NCI-H1105 (cell line): ENCODE measurements at places on chromosomes 3 and 15.
A peak's percentile ranks its signal among the peaks of the same experiment; 100 is the strongest.

DNA sequence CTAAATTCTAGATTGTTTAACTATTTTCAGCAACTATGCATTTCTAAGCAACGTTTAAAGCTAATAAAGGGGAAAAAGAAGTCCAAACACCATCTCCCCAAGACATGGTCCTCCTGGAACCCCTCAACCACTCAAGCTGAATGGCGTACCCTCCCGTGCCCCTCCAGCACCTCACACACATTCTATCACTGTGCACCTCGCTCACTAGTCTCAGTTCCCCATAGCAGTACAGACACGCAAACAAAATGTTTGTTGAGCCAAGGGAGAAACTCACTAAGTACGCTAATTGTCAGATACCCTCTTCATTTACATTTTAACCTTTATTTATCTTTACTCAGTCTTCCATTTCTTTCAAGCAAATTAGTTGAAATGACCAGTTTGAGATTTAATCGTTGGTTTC, 48.8 kb downstream of the ACAP2 start:
- no peak for DNase-seq

DNA sequence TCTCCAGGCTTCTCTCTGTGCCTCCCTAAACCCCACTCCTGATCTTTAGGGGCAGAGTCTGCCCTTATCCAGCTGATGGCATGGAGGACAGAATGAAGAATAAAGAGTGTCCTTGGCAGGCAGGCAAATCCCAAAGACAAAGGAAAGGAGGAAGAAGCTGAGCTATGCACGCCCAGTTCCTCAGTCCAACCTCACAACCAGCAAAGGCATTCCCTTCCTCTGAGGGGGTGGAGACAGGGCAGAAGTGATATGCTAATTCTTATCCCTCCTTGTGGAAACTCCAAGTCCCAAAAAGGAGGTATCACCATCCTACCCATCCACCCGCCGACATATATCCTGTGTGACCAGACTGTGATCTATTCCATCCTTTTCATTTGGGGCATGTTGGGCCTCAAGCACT, 10.5 kb upstream of the CCDC54 start:
- no peak for DNase-seq

DNA sequence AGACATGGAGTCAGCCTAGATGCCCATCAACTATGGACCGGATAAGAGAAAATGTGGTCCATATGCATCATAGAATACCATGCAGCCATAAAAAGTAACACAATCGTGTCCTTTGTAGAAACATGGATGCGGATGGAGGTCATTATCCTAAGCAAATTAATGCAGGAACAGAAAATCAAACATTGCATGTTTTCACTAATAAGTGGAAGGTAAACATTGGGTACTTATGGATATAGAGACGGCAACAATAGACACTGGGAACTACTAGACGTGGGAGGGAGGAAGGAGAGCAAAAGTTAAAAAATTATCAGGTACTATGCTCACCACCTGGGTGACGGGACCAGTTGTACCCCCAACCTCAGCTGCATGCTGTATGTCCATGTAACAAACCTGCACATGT, 2.5 kb downstream of the PLD1 start:
- no peak for DNase-seq

DNA sequence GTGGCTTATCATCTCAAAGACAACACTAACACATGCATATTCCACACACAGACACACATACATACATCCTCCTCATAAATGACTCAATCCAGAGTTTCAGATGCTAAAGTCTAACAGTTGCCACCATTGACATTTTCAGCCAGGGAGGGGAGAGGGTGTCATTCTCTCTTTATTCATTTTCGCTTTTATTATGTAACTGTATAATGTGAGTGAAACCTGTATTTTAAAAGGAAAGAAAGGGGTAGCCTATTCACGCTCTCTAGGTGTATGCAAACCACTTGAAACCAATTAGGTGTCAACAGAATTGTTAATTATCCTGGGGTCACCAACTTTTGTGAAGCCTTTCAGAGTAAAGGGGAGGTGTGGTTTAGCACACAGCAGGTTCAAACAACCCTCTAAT, 1282.9 kb downstream of the ROBO2 start:
- no peak for DNase-seq

DNA sequence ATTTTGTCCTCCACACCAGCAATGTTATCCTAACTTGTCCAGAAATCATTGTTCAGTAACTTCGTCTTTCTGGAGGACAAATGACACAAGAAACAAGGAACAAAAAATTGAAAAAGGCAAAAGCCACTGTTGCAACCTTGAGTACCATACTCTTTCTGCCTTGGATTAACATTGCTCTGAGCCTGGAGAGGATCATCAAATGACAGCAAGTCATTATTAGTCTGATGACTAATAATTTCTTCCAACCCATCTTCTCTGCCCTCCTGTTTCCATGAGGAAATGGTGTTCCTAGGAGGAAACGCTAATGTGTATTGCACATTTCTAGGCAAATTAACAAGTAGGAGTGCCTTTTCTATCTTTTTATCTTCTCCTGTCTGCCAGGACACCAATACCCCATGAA, 153.9 kb downstream of the PCCB start:
- no peak for DNase-seq

GRCh38 chr3:123755085-123755484, 129.0 kb downstream of the MYLK start:
- DNase-seq, result no peak

DNA sequence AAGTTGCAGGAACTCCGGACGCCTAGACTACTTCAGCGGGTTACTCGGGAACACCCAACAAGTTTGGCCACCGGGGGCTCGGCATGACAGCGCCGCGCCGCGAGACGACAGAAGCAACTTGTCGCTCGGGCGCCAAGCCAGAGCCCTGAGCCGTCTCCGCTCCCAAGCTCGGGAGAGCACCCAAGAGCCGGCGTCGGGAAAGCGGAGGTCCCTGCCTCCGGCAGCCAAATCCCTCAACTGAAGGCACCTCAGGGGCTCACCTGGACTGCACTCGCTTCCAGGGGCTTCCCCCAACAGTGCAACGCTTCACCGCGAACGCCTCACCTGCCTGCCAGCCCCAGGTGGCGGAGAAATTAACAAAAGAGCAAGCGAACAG, 640 bp downstream of the MB21D2 start:
- DNase-seq, result peak; percentile 86

- no peak for DNase-seq
These were observed 61.2 kb upstream of the MFGE8 start for GRCh38 chr15:88974392-88974791.

DNA sequence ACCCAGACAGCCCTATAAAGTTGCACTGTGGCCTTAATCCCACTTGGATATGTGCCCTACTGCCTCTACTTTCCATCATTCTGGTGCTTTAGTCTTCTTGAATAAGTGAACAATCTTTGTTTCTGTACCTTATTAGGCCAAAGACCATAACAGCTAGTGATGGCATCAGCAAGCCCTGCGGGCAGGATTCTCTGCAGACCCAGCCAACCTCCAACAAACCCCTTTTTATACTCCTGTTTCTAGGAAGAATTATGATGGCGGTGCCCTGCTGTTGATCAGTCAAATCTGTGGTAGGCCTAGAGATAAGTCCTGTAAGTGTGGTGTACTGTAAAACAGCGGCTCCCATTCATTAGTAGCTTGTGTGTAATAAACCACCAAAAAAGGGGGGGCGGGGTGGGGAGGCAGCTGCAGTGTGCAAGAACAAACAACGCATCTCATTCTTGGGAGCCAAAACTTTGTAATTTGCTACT, 40.5 kb downstream of the SOX2 start:
- DNase-seq, result no peak

DNA sequence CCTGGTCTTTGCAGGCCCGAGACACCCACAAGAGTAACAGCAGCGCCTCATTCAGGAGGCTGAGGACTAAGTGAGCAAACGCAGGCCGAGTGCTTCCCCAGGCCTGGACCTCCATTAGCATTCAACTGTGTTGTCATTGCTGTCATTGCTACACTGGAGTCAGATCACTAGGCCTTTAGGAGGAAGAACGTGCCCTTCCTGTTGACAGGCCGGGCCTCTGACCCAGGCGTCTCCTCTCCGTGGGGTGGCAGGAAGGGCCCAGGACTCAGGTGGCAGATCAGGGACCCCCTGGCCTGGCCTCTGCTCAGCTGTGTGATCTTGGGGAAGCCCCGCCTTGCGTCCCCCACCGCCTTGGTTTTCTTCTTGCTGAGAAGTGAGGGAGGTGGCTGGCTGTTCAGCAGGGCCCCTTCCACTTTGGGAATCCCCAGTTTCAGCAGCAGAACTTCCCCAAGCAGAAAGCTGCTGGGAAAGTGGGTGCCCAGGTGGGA, 19.1 kb downstream of the ZDHHC19 start:
- DNase-seq, result no peak

DNA sequence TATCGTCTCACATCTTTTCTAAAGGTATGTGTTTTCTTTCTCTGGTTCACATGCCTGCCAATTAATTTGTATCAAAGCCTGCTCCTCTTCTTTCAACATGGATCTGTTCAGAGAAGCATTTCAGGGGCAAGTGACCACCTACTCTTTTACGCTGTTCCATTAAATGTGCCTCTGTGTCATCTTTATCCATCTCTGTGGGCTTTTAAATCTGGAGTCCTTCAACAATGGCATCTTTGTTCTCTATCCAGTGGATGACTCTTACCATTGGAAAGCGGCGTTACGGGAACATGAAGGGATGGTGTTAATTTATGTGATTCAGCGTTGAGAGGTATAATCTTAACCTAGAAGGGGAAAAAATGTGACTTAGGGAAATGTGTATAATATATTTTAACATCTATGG, 92.7 kb upstream of the CFAP20DC start:
- DNase-seq, result no peak

- DNase-seq, result no peak
These were observed 106.6 kb downstream of the KCNH8 start for GRCh38 chr3:19254784-19255338.

- no peak for DNase-seq
These were observed 100.4 kb downstream of the LSM3 start for GRCh38 chr3:14278799-14279625.

GRCh38 chr3:156135921-156136638, 15.7 kb downstream of the KCNAB1 start:
- DNase-seq, result peak; percentile 10

GRCh38 chr3:187072102-187072501, 67.2 kb downstream of the RPL39L start:
- no peak for DNase-seq

GRCh38 chr15:48644467-48644826, 1.1 kb downstream of the FBN1 start:
- DNase-seq, result no peak

DNA sequence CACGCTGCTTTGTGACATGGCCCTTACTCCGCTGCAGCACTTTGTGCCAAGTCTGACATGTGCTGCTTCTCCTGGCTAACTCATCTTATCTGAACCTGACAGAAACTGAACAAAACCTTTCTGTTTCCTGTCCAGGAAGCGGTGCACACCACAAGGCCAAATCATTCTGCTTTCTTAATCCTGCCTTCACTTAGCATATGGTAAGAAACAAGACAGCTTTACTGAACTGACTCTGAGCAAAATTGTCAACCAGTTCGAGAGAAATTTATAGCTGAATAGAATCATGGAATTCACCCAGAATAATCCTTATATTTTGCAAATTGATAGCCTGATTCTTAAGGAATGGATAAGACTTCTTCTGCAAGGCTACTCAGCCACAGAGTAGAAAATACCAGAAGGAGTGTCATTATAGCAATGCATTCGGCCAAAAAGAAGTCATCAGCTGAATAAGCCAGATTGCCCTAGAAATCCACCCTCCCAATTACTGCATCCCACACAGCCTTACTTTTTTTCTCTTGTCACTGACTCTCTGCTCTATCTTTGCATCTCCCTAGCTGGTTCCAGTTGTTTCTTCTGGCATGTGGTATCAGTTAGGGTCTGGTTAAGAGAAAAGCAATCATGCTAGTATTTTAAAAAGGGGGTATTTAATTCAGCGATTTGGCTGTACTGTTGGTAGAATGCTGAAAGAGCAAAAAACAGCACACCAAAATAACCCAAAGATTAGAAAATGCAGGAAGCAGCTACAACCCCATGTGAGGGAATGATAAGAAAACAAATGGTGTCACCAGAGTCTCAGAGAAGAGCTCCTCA, 41.6 kb upstream of the STRIT1 start:
- no peak for DNase-seq

- peak; percentile 63 for DNase-seq
These were observed 3.1 kb downstream of the MYLK start for GRCh38 chr3:123880998-123881561.

DNA sequence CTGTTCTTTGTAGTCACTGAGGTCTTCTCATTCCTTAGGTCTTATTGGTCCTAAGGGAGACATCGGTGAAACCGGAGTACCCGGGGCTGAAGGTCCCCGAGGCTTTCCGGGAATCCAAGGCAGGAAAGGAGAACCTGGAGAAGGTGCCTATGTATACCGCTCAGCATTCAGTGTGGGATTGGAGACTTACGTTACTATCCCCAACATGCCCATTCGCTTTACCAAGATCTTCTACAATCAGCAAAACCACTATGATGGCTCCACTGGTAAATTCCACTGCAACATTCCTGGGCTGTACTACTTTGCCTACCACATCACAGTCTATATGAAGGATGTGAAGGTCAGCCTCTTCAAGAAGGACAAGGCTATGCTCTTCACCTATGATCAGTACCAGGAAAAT, 11.6 kb downstream of the ADIPOQ start:
- no peak for DNase-seq

DNA sequence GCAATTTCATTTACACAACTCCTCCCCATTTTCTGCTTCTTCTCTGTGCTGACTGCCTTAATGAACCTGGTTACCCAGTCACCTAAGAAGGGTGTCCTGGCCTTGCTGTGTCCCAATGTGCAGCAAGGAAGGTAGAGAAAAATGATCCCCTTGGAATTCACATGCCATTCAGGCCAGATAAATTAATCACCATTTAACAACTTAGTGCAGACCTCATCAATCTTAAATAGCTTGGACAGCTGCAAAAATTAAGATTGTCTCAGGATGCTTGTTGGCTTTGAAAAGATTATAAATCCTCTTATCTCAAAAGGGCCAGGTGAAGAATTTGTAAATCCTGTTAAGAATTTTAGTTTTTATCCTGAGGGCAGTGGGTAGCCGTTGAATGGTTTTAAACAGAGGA, 9.7 kb upstream of the CDV3 start:
- DNase-seq, result no peak

GRCh38 chr3:111069974-111070771, 1.4 kb upstream of the NECTIN3 start:
- DNase-seq, result no peak

DNA sequence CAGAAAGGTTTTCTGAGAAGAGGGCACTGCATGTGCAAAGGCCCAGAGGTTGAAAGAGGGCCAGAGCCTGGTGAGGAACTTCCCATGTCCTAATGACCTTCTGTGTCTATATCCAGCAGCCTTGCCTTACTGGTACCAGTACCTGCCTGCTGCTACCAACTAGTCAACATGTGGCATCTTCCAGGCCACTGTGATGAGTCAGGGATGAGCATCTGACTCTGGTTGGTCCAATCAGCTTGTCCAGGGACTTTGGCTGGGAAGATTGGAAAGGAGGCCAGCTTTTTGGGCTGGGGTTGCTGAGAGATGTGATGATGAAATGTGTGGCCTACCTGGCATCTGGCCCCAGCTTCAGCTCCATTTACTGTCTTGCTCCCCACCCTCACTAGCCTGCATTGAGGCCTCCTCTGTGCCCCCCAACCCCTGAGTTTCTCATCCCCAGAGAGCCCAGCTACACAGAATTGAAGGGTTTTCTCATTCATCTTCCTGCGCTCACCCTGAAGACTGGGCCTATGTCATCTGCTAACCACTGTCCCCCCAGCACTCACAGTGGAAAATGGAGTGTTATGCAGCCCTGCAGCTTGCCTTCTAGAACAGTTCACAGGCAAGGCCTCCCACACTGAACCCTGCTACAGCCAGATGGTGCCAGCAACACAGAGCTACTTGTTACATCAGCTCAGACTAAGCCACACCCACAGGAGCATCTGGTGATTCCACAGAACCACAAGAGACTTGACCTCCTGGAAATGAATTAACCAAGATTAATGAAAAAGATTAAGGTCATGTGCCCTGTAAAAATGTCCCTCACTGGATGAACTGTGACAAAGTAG, 1.3 kb upstream of the TWF2 start:
- no peak for DNase-seq
